ENCODE measurements at places on chromosomes 7 and 10.

- DNase-seq: no peak
These were observed 886.2 kb downstream of the TYW1 start for GRCh38 chr7:67882843-67883242.

DNA sequence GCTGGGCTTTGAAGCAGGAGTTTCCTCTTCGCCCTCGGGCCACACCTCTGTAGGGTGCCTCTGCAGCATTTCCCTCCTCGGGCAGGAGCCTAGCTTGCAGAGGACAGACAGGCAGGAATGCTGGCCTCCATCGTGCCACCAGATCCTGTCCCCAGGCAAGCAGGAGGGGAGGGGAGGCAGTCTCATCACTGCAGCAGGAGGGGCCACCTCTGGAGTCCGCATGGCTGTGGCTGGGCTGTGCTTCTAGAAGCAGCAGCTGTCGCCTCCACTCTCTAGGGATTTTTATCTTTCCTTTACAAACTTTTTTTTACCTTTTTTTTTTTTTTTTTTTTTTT, 181.4 kb downstream of the CUX1 start:
- no peak for DNase-seq

- DNase-seq: no peak
These were observed 31.2 kb upstream of the ZNF438 start for GRCh38 chr10:31062856-31063255.

GRCh38 chr7:43302773-43303460, 190.5 kb downstream of the HECW1 start:
- no peak for DNase-seq

- DNase-seq: no peak
These were observed 37.8 kb upstream of the HIBADH start for GRCh38 chr7:27700501-27700900.

DNA sequence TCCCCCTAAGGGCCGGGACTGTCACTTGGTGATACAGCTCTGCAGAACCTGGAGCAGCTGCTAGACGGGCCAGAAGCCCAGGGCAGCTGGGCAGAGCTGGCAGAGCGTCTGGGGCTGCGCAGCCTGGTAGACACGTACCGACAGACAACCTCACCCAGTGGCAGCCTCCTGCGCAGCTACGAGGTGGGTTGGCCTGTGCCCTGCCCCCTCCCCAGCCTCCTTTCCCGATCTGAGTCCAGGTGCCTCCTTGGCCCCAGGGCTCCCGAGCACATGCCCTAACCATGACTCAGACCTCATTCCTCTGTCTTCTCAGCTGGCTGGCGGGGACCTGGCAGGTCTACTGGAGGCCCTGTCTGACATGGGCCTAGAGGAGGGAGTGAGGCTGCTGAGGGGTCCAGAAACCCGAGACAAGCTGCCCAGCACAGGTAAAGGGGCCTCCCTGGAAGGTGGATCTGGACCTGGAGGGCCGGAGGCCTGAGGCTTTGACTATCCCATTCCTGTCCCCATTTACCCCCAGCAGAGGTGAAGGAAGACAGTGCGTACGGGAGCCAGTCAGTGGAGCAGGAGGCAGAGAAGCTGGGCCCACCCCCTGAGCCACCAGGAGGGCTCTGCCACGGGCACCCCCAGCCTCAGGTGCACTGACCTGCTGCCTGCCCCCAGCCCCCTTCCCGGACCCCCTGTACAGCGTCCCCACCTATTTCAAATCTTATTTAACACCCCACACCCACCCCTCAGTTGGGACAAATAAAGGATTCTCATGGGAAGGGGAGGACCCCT, 6.4 kb downstream of the NFKB2 start:
- no peak for DNase-seq

DNA sequence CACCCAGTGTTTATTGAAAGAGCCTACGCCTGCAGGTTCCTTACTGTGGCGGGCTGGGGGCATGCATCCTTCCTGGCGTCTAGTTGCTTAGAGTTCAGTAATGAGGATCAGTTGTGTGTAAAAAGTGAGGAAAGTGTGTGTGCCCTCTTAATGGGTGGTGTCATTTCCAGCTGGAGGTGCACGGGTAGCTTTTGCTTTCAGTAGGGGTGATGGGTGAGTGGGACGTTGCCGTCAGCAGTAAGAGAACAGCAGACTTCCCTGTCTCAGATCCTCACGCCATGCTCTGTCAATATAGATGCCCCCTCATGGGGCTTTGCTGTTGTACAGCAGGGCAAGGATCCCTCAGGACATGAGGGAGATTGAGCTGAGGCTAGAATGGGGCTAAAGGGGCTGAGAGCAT, 352.6 kb upstream of the GALNT17 start:
- DNase-seq: no peak

GRCh38 chr10:77801474-77802161, 124.9 kb downstream of the DLG5 start:
- DNase-seq: no peak

- DNase-seq: no peak
These were observed 13.5 kb downstream of the LRRC20 start for GRCh38 chr10:70368774-70369482.

- no peak for DNase-seq
These were observed 52.5 kb downstream of the PANK1 start for GRCh38 chr10:89592539-89592938.

- peak; percentile 40 for DNase-seq
These were observed 5.6 kb downstream of the CCSER2 start for GRCh38 chr10:84333864-84334451.

GRCh38 chr10:111993872-111994426, 189.6 kb downstream of the GPAM start:
- DNase-seq: no peak

- DNase-seq: no peak
These were observed 58.6 kb upstream of the KCNIP2 start for GRCh38 chr10:101902032-101902819.

DNA sequence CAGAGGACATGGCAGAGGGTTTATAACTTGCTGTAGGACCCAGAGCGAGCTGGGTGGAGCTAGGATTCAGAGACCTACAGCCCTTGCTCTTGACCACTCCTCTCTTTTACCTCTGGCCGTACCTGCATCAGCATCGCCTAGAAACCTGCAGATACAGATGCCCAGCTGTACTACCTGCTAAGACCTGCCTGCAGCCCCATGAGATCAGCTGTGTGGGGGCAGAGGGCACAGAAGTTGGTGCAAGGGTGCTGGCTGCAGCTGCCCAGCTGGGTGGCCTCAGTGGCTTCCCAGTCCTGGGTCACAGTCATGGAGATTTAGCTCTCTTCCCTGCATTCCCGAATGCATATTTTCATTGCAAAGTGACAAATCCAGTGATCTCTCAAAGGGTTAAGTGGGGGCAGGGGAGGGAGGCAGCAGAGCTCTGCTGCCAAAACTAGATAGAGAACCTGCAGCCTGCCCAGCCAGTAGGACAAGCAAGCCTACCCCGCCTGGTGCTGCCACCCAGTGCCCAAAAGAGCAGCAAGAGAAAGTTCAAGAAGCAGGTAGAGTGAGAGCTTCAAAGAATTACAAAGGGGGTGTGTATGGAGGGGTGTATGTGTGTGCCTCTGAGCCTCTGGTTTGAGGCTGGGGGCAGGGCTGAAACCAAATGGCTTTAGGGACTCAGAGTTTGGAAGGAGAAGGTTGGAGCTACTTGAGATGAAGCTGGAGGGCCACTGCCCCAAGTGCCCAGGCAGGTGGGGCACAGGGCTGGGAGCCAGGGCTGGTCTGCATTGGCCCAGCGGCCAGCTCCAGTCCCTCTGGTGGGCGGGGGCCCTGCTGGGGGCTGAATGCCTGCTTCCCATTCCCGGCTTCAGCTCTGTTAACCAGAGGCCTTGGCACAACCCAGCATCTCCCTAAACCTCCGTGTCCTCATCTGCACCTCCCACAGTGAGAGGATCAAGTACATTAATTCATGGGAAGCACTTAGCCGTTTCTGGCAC, 6.9 kb downstream of the FAM241B start:
- peak; percentile 26 for DNase-seq

- DNase-seq: no peak
These were observed 14.8 kb downstream of the NRCAM start for GRCh38 chr7:108441392-108441955.

- DNase-seq: no peak
These were observed 238.2 kb upstream of the FAM3C start for GRCh38 chr7:121634356-121634755.

DNA sequence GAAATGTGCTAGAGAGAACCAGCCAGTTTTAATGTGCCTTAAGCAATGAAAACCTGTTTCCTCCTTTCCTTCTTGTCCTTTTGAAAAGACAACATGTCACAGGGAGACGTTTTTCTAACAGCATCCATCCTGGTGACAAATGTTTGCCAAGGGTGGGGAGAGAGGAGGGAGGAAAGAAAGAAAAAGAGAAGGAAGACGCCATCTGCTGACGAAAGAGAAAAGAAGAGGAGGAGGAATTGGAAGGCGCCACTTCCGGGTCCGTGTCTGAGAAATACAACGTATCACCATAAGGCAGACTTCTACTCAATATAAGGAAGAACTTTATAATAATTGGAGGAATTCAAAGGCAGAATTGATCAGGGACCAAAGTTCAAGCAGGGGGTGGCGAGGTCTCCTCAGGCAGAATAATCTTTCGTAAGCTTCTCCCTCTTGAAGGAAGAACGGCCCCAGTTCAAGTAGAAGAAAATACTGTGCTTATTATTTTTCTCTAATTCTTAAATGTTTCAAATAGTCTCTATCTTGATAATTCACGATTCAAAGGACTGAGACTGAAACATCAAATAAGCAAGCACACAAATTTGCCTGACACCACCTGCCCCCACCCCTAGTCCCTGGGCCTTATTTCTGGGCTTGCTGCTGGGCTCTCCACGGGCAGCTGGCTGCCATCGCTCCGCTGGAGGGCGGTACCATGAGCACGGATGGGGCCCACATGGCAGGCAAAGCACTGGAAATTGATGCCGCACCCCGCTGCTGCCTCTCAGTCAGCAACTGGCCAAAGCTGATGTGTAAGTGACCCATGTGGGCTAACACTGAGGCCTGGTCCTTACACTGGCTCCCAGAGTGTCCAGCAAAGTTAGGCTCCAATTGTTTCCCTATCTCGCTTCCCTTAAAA, 273.7 kb upstream of the KLF14 start:
- DNase-seq: peak; percentile 93

- peak; percentile 43 for DNase-seq
These were observed 506 bp downstream of the MCM10 start for GRCh38 chr10:13161857-13162271.

GRCh38 chr10:15571575-15571974, 148.1 kb downstream of the ITGA8 start:
- peak; percentile 29 for DNase-seq

DNA sequence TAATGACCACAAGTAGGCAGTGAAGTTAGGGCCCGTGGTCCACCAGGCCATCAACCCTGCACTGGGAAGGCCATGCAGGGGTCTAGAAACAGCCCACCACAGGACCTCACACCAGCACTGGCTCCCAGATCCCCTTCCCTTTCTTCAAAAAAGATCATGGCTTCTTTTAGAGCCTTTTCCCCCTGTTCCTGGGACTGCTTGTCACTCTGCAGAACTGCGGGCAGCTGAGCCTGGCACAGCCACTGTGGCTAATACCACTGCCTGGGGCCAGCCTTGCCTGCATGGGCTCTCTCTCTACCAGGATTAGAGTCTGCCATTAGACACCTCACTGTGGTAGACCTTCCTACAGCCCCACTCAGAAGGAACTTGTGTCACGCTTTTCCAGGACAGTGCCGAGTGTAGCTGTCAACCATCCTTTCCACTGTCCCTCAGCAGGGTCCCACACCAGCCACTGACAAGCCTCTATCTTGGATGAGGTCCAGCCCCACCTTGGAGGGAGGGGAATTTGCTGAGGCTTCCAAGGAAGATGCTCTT, 19.0 kb upstream of the C10orf90 start:
- no peak for DNase-seq

GRCh38 chr10:96842896-96843723, 11.0 kb downstream of the LCOR start:
- DNase-seq: no peak

- no peak for DNase-seq
These were observed 85.9 kb downstream of the LSMEM1 start for GRCh38 chr7:112566442-112567324.

- DNase-seq: no peak
These were observed 9.7 kb upstream of the SMIM30 start for GRCh38 chr7:113128031-113128430.

DNA sequence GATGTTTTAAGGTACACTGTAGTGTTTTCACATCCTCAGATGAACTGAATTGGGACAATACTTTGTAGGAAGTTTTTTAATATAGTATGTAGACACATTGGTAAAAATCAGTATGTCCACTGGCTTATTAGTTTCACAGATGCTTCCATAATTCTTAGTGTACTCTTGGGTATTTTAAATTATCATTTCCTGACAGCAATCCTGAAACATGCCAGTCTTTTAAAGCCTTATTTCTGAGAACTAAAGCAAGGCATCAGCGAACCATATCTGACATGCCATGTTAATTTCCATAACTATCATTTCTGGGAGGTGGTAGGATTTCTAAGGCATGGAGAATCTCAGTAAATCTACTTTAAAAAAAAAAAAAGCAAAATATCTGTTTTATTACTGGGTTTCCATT, 266.4 kb downstream of the ADK start:
- DNase-seq: no peak

DNA sequence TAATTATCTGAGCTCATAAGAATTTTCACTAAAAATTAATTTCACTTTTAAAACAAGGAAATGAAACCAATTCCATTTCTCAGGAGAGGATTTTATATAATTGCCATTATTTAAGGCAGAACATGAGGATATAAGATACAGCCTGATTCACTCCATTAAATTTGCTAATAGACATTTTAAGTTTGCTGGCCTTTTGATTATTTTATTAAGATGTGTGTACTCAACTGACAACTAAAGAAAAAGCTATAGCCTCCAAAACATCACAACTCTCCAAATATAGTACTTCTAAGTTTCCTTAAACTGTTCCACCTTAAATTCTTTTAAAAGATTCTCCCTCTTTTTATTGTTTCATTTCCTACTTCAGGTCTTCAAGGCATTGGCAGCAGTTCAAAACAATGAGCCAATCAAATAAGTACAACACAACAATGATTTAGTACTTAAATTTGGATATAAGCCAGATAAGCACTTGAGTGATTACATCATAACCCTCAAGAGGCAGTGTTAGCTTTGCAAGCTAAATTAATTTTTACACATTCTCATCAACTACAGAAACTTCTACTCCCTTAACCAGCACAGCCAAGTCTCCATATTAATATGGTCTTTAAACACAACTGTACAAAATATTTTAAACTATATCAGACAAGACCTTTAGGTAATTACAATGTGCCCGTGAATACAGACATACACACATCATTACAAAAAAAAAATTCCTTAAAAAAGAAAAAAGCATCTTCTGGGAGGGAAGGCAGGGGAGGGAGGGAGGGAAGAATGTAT, 121.8 kb downstream of the KMT2C start:
- peak; percentile 91 for DNase-seq

All from hematopoietic multipotent progenitor cell treated with erythropoietin and hydrocortisone succinate and interleukin-3 and kit ligand, for 8 days (in vitro differentiated cells).